ENCODE measurements at places on chromosomes 3 and 15.

GRCh38 chr3:133833267-133833666 is 27.7 kb downstream of the SRPRB start:
- no peak for DNase-seq

DNA sequence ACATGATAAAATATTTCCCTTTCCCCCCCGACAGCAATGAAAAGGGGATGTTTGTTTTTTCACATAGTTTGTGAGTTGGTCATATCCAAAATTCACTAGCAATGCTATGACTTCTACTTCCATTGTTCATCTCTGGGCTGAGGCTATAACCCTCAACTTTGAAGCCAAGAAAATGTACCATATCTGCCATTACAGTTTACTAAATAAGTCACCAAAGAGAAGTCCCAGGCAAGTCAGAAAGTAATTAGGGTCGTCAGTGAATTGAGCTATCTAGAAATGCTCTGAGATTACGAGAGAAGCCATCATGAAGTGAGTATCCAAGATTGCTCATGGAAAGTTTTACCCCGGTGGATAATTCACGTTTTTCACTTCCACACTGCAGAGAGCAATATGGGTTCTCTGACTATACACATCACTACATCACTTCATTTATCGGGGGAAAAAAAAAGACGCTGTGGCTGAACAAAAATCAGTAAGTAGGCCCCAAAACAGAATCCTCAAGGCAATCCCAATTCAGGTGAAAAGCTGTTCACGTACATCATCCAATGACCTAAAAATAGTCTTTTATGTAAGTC is 1.4 kb downstream of the PEAK1 start:
- DNase-seq, result no peak

- no peak for DNase-seq
Measured at GRCh38 chr3:157131861-157132260, 28.1 kb downstream of the CCNL1 start.

- no peak for DNase-seq
Measured at GRCh38 chr15:82128401-82129148, 82.8 kb upstream of the MEX3B start.

DNA sequence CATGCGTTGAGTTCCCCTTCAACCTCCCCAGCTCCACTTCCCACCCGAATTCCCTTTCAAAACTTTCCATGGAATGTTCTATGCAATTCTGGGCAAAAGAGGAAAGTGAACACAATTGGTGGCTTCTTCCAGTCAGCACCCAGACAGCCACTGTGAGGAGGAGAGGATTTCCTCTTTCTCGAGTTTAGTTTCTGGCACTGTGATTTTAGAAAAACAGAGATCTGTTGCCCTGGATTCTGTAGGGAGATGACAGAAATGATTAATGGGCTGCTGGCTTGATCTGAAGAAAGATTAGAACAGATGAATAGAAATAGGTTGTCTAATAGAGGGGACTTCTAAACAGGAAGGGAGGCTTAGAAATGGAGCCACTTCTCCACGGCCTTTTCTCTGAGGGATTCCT is 172.0 kb downstream of the MCTP2 start:
- no peak for DNase-seq

DNA sequence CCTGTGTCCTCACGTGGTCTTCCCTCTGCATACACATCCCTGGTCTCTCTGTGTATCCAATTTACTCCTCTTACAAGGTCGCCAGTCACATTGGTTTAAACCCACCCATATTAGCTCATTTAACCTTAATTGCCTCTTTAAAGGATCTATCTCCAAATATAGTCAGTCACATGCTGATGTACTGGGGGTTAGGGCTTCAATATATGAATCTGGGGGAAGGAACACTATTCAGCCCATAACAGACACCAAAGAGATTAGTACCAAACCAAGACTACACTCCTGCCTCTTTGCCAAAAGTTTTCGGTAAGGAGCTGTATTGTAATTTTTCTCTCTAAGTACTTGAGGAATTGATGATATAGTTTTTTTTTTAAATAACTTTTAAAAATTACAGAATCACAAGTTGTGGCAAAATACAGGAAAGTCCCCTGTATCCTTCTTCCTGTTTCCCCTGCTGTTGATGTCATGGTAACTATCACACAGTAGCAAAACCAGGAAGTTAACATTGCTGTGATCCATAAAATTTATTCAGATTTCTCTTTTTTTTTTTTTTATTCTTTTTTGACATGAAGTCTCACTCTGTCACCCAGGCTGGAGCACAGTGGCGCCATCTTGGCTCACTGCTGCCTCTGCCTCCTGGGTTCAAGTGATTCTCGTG is 67.8 kb downstream of the SLCO3A1 start:
- DNase-seq, result no peak

DNA sequence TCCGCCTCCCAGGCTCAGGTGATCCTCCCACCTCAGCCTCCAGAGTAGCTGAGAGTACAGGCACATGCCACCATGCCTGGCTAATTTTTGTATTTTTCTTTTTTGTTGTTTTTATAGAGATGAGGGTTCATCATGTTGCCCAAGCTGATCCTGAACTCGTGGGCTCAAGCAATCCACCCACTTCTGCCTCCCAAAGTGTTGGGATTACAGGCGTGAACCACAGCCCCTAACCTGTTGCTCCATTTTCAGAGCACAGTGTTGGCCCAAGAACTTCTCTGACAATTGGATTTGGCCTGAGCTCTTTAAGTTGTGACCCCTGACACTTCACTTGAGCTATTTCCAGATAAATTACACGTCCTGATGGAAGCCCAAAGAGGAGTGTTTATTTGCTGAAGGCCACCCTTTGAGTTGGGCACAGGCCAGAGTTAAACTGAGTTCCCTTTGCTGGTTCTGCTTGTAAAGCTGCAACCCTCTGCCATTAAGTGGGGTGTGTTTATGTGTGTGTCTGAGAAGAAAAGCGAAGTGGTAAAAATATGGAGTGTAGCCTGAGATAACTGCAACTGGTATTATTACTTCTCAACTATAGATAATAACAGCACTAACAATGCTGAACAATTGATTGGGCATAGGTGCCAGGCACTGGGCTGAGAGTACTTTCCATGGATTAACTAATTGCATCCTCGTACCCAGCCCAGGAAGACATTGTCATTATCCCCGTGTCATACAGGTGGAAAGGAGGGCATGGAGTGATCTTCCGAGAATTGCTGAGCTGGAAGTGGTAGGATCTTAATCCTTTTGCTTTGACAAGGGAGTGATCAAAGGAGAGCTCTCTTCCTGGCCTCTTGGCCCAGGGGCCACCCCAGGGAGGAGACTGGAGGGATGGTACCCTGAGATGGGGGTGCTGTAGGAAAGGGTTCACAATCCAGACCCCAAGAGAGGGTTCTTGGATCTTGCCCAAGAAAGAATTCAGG is 91.5 kb upstream of the PROK2 start:
- DNase-seq, result no peak

- no peak for DNase-seq
Measured at GRCh38 chr3:39141171-39141995, 12.0 kb downstream of the CSRNP1 start.

DNA sequence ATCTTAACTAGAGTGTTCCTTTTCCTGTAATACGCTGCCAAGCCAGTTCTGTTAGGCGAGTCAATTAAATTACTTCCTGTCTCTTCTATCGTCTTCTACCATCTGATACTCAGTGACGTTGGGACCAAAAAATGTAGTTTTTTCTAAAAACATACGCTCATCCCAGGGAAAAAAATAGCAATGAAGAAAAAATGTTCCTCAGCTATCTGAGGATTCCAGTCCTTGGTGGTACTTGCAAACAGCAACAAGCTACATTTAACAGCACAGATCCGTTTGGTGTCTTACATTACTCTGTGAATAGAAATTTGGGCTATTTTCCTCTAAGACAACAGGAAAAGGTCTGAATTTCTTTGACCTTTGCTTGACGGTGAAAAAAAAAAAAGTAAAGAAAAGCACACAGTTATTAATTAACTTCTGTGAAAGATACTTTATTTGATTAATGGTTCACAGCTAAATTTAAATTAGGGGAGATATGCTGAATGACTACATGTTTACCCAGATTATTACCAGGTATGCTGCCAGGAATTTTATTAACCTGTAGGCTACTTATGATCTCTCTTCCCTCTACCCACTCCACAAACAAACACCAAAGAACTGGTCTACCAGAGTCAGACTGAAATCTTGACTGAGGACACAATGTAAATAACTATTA is 254.4 kb upstream of the ZPLD1 start:
- no peak for DNase-seq

DNA sequence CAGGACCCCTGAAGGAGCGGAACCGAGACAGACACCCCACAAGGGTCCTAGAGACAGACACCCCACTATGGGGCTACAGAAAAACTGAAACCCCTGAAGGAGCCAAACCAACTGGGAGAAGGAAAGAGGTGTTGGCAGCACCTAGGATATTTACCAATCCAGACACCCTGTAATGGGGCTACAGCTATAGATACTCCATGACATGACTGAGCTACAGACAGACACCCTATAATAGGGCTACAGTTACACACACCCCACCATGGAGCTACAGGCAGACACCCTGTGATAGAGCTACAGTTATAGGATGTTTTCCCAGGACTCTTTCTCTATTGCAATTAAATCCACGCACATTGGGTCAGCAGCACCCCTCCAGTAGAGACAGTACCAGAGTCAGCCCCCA is 22.6 kb upstream of the ADGRG7 start:
- no peak for DNase-seq

- no peak for DNase-seq
Measured at GRCh38 chr3:152454076-152454875, 185.5 kb downstream of the MBNL1 start.

GRCh38 chr15:96324192-96324895 is 6.2 kb upstream of the NR2F2 start:
- DNase-seq, result no peak

GRCh38 chr15:91237445-91237844 is 137.4 kb downstream of the SV2B start:
- no peak for DNase-seq

- no peak for DNase-seq
Measured at GRCh38 chr3:162029736-162030135, 533.1 kb downstream of the OTOL1 start.

DNA sequence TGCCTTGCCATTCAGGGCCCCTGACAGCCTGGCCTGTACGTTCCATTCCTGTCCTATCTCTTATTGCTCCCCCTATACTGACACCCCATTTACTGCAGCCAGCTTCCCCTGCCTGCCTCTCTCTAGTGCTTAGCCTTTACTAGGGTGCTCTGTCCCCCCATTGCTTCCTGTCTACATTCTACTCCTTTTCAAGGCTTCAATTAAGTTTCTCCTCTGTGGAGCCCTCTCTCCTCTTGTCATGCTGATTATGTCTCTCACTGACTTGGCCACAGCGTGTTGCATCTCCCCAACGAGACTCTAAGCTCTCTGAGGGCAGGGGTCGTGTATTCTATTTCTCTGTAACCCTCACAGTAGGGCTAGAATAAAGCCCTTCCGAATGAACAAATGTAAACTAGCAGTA is 185.2 kb downstream of the RPLP1 start:
- no peak for DNase-seq

- DNase-seq, result no peak
Measured at GRCh38 chr3:45362161-45362560, 26.2 kb upstream of the LARS2 start.

DNA sequence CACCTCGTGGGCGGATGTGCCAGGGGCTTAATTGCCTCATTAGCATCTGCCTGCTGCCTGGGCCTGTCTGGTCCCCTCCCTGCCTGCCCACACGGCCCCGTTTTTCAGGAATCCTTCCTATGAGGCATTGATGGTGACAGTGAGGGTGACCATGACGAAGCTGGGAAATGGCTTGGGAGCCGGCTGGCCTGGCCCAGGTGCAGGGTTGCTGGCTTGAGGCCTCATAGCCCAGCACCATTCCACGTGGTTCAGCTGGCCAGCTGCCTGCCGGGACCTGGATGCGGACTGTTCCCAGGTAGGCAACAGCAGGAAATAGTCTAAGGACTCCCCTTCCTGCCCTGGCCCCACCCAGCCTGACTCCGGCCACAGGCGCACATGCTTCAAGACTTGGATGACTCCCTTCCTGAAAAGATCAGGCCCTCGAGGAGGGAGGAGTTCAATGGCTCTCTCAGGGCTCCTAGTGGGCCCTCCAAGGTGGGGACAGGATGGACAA is 8.9 kb upstream of the DUSP7 start:
- no peak for DNase-seq

DNA sequence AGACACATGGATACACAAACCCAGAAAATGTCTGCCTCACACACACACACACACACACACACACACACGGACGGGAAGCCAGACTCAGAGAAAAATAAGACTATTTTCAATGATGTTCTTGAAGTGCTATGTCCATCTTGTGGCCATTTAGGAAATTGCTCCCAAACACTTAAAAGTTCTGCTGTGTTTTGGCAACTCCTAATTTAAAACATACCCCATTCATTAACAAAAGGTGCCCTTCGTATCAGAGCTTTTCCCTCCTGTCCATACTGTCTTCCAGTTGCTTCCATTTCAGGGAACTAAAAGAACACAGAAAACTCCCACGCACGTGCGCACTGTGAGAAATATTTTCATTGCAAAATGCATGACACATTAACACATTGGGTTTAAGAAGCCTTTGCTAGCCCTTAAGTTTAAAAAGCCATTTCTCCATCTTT is 44.6 kb downstream of the SLC12A1 start:
- DNase-seq, result no peak

GRCh38 chr3:171480526-171480925 is 20.3 kb upstream of the TNIK start:
- no peak for DNase-seq

- no peak for DNase-seq
Measured at GRCh38 chr3:42713747-42714146, 11.1 kb upstream of the HHATL start.

- DNase-seq, result peak; percentile 33
Measured at GRCh38 chr15:31216215-31216911, 110.3 kb upstream of the KLF13 start.

DNA sequence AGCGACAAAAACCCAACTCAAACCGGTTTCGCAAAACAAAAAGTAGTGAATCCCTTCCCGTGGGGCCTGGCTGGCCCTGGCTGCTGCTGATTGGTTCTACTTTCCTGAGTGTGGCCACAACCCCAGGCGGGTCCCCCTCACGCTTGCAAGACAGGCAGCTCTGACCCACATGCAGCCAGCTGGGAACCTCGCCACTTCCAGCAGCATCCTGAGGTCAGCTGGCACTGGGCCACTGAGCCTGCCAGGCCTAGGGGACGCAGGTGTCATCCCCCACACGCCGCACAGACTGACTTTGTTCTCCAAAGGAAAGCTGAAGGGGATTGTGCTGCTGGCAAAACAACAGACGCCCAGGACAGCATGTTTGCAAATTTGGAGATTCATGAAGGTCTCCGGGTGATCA is 111.1 kb downstream of the TPRA1 start:
- DNase-seq, result no peak

DNA sequence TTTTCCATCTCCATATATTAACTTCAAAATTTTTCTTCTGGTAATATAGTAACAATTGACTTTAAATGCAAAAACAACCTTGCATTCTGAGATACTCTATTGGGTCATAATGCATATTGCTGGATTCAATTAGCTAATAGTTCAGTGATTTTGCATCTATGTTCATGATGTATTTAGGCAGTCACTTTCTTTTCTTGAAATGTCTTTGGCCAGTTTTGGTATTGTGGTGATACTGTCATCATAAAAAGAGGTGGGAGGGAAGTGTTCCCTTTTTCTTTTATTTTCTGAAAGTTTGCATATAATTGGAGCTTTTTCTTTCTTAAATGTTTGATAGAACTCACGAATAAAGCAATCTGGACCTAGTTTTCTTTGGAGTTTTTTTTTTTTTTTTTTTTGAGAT is 67.4 kb upstream of the ZNF148 start:
- DNase-seq, result no peak
